ENCODE measurements at places on chromosomes 4 and X.

- no peak for DNase-seq
Measured at GRCh38 chrX:30831082-30831481, 58.0 kb downstream of the TAB3 start.

DNA sequence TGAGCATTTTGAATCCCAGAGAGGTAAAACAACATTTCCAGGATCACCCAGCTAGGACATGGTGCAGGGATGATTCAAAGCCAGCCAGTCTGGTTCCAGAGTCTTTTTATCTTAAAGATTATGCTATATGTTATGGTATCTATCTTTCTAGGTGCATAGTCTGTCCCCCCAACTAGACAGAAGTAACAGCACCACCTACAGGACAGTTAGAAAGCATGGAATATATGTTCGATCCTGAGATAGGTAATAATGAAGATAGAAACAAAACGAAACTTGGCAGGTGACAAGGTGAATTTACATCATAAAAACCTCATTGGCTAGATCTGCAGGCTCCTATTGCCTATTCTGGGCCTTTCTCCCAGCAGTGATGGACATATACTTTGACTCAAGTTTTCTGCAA lies 723.2 kb downstream of the SMARCA1 start:
- DNase-seq: no peak

DNA sequence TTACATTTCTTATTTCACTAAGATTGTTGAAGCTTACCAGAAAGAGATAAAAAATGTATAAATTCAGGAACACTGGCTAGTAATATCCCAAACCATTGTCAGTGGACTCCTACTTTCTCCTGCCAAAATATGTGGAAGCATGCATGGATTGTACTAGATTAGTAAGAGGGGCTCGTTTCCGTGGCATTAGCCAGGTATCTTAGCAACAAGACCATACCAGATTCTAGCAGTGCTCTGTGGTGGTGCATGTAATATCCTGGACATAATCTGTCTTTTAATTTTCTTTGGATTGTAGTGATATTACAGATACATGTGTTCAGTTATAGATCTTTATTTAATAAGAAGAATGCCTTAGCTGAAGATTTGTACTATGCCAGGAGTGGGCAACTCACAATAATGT lies 371.9 kb upstream of the PITX2 start:
- no peak for DNase-seq

DNA sequence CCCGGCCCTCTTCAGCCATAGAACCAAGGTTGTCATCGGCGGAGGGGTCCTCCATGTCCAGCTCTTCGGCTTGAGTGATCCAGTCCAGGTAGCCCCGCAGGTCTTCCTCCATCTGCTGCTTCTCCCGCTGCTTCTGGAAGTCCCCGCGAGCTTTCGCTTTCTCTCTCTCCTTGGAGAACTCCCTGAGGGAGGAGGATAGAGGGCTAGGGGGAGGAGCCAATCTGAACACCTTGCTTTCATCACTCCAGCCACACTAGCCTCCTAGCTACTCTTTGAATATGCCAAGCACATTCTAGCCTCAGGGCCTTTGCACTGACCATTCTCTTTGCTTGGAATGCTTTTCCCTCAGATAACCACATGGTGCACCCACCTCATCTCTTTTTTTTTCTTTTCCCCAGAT lies 6.2 kb downstream of the CACNA1F start:
- DNase-seq: no peak

DNA sequence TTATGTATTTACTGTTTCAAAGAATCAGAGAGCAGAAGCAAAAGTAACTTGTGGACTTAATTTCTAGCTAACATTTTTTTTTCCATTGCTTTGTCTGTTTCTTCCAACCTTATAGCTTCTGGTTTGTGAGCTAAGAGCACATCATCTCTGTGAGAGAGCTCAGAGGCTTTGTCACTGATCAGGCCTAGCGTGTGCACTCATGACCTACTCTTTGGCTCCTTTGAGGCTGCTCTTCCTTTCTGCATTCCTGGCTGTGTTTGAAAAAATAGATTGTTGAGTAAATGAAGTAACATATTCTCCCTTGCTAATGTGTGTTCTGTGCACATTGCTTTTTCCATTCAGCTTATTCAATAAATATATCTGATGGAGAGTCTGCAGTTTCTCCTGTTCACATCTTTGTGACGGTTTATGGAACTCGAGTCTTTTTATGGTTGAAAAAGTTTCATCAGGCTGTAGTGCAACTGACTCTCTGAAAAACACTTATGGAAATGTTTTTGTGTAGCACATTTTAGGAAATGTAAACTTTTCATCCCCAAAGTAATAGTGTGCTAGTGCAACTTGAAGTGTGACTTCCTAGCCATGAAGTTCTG lies 133.0 kb downstream of the RAPGEF2 start:
- no peak for DNase-seq

DNA sequence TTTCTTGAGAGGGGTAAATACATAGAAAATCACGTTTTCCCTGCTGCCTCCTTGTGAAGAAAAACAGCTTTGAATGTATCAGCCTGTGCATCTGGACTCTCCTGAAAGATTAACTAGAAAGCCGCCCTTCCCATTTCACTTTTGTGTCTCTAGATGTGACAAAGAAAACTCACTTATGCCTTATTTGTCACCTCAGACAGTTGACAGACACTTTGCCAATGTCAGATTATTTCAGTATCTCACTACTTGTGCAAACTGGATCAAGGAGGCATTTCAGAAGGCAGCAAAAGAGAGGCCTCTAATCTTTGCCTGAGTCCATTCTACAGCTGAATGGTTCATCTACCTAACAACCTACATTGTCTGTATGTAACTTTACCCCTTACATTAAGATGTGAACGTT lies 754.9 kb downstream of the RPA4 start:
- no peak for DNase-seq
